T-helper 2 cell treated with Interferon-gamma antibody and Interleukin-4, amounts not matched to agents 5 μg/mL and 100 μg/mL, for 36 hours (primary cell): ENCODE measurements at places on chromosomes 6 and 20.

DNA sequence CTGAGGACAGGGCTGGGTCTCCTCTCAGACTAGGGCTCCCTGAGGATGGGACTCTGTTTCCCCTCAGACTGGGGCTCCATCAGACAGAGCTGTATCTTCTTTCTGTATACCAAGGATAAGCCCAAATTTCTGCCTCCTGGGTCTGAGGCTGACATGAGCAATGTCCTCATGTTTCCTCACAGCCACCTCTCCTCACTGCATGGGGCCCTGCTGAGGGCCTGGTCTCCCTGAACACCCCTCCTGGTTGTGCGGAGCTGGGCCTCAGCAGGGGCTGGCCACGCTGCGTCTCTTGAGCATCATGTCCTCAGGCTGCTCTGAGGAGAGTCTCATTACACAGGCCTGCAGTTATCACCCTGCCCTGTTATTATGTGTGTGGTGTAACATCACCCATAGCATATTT, 144.6 kb downstream of the LRFN2 start:
- DNase-seq = no peak

GRCh38 chr6:139982195-139982594, 607.7 kb upstream of the CITED2 start:
- no peak for DNase-seq

DNA sequence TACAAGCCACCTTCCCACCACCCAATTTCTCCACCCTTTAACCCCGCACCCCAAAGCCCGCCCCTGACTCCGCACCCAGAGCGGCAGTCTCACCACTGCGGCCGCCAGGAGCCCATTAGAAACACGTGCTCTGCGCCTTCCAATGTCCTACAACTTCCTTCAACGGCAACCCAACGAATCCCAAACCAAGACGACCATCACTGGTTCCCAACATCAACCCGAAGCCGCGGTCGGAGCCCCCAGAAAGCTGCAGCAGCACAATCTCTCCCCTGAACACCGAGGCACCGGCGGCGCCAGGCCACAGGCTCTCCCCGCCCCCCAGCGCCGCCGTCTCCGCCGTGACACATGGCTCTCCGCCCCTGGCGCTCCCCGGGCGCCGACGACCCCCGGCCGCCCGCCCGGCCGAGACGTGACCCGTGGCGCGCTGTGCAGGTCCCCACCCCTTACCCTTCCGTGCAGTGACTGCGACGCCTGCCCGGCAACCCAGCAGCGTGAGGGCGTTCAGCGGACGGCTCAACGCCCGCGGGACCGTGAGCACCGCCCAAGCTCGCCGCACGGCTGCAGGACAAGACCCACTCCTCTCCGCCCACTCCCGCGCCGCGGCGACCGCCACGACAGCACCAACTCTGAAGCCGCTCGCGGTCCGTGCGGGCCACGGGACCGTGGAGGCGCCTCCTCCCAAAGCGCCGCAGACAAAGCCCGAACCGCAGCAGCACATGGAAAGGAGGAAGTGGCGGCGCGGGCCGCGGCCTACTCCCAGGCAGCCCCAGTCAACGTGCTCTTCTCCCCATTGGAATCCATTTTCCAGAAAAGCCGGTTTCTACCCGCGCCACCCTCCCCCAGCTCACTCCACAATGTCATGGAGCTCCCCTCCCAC, 551 bp downstream of the SYNCRIP start:
- DNase-seq = peak; percentile 52

- no peak for DNase-seq
Observed at GRCh38 chr6:105227295-105227767, 47.5 kb upstream of the POPDC3 start.

- DNase-seq = no peak
Observed at GRCh38 chr6:135144673-135145062, 36.4 kb upstream of the MYB start.

GRCh38 chr6:24549674-24550353, 55.0 kb downstream of the ALDH5A1 start:
- no peak for DNase-seq

DNA sequence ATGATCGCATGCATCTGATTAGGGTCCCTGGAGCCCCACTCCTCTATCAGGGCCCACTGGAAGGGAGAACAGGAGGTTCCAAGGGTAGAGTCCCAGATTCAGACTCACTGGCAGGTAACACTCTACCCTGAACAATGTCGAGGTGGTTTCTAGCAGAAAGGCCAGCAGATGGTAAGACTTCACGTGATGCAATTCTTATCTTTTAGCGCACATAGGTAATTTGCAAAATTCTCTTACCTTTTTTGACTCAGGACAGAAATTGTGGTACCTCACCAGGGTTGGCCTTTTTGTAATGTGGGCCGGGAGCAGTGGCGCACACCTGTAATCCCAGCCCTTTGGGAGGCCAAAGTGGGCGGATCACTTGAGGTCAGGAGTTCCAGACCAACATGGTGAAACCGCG, 228.1 kb upstream of the JARID2 start:
- no peak for DNase-seq

GRCh38 chr6:9496837-9497236, 918.0 kb downstream of the TFAP2A start:
- no peak for DNase-seq

DNA sequence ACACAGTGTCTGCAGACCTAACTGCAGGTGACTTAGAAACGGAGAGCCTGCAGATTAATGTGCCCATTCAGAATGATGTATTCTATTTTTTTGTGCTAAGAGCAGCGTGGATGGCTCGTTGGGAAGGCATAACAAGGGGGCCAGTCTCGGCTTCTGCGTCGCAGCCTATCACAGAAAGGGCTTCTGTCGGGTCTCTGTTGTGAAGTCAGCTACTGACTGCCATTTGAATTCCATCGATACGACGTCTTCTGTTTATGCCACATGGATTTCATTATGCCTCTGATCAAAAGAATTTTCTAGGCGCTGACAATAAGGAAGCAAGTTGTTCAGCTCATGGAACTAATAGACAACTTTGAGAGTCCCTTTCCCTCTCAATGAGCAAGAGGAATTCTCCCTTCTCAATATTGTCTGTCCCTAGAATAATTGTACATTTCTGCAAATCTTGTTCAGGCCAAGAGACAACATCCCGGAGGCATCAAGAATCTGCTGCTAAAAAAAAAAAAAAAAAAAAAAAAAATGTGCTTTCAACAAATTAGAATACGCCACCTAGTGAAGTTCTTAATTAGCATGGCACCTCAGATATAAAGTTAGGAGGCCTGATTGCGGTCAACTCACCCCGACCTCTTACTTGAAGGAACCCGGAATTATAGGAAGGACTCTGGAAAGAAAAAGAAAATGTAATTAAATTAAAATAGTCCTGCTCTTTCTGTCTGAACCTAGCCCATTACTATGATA, 223.9 kb downstream of the TSHZ2 start:
- DNase-seq = no peak

GRCh38 chr6:85923013-85923430, 280.3 kb upstream of the SYNCRIP start:
- no peak for DNase-seq

DNA sequence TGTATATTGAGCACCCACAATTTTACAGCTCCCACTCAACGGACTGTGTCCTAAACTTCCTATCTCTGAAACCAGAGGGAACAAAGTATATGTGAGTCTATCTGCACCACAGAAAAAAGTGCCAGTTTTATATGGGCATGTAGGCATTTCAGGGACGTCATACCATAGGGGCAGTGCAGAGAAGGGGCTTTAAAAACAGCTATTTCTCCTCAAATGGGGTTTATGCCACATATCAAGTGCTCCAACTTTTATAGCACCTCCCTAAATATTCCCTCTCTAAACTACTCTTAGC, 28.9 kb upstream of the ASF1A start:
- DNase-seq = no peak

GRCh38 chr6:93970684-93971083, 551.3 kb upstream of the EPHA7 start:
- DNase-seq = no peak

DNA sequence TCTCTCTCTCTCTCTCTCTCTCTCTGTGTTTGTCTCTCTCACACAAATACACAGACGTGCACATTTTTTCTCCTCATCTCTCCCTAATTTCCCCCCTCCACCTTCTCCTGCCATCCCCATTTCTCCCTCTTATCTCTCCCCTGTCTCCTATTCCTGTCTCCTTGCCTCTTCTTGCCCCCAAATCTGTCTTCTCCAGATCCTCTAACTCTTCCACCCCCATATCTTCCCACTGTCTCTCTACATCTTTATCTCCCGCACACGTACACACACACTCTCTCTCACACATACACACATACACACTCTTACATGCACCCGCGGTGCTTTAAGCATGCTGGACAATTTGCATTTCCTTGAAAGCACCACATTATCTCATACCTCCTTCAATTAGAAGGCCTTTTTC, 15.9 kb downstream of the KIZ start:
- DNase-seq = no peak

DNA sequence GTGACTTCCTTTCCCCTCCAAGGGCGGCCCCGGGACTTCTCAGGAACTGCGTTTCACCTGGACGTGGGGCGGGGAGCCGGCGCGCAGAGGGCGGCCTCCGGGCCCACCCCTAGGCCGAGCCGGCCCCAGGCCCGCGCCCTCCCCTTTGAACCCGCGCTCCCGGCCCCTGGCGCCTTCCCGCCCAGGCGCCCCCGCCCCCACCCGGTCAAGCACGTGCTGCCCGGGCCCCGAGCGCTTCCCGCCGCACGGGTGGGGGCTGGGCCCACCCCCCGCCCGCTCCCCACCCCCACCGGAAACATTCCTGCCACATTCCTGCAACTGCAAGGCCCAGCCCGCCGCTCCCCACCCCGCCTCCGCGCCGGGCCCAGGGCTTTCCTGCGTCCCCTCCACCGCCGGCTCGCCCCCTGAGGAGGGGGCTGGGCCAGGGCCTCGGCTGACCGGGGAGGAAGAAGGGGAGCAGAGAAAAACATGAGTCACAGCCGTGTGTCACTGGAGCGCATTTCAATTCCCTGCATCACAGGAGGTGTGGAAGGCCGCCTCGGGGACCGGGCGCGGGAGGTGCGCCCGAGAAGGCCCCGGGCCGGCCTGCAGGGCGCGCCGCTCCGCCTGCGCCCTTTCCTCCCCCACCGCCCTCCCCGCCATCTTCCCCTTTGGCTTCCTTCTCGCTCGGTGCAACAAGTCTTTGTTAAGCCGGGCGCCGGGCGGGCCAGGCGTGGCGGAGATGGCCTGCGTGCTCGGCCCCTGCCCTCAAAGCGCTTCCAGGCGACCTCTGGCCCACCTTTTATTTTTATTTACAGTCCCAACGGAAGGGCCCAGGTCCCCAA, 1.2 kb upstream of the HMGA1 start:
- DNase-seq = peak; percentile 75

DNA sequence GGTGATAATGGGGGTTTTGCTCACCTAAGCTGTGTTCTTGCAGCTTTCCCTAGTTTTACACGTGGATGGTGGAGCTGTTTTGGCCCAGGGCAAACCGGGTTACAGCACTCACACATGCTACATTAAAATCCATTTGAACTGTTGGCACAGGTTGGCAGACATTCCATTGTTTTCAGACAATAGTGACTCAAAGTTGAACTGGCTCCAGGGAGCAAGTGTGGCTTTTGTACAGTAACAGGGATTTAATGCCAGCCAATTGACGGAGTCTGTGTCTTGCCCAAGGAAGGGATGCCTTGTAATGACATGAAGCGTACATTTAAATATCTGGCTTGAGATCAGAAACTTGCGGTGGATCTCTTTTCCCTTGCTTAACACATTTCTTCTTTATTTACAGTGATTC, 183.1 kb downstream of the DTNBP1 start:
- no peak for DNase-seq

DNA sequence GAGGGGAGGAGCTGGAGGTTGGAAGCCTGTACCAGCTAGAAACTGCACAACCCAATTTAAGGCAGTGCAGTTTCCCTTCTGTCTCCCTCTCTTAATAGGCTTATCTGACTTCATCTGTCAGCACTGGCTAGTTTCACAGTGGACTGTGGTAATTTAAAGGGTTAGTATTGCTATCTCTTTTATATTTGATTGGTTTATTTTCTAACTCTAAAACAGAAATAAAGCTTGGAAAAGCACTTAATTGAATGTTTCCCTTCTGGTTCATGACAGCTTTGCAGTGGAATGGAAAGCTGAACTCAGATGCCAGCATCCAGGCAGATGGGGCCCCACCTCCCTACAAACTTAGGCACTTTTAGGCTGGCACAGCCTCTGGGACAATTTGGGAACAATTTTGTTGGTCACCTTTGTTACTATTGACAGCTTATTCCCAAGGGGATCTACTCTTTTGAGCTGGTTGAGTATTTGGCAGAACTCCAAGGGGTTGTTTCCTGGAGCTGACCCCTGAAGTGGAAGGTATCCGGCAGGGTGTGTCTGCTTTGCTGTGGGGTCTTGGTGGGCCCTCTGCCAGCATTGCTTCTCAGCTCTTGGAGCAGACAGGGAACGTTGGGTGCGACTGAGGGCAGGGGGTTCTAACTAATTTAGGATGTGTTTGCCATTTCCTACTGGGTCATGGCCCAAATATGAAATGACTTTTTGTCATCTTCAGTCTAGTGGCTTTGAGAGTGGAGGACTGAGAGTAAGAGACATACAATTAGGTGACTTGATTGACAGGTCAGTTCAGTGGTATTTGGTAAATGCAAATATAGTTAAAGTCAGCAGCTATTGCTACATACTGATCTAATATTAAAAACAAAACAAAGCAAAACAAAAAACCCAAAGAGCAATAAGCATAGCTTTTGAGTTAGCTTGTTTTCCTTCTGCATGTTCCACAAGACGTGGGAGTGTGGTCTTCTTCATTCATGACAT, 9.3 kb downstream of the SH3BGRL2 start:
- no peak for DNase-seq

- DNase-seq = no peak
Observed at GRCh38 chr6:65531533-65531932, 175.5 kb downstream of the EYS start.

DNA sequence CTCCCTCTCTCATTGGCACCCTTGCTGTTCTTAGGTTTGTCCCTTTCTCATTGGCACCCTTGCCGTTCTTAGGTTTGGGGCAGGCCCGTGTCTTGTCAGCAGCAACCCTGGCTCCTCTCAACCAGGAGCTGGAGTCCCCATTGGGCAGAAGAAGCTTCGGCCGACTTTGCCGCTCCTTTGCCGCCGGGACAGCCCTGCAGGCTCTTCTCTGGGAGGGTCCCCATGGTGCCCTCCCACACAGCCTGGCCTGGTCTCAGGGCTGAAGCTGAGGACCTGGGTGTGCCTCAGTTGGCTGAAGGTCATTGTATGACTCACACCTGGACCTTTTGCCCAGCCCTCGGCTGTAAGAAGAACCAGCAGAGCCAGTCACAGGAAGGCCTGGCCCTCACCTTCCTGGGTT, 59.6 kb downstream of the PPP1R14C start:
- DNase-seq = no peak

GRCh38 chr20:64176551-64176950, 12.3 kb downstream of the MYT1 start:
- DNase-seq = no peak

GRCh38 chr6:133730881-133731280, 158.0 kb upstream of the TCF21 start:
- no peak for DNase-seq

DNA sequence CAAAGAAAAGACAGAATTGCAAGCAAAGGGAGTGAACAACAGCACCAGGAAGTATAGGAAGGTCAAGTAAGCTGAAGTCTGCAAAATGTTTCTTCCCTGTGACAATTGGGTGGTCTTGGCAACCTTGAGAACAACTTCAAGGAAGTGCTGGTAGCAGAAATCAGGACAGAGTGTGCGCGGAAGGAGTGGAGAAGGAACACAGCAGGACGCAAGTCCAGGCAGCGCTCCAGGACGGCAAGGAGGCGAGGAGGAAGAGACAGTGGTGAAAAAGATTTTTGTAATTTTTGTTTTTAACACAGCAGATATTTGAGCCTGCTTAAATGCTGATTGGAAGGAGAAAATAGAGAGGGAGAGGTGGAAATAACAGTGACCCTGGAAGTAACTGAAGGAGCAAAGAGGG, 141.7 kb downstream of the F13A1 start:
- no peak for DNase-seq

GRCh38 chr6:2237001-2237400, 8.4 kb downstream of the GMDS start:
- no peak for DNase-seq
